ENCODE measurements at places on chromosomes 12 and 14.
A peak's percentile ranks its signal among the peaks of the same experiment; 100 is the strongest.

GRCh38 chr14:64324461-64324860, 30.3 kb upstream of the ESR2 start:
- DNase-seq, result no peak

DNA sequence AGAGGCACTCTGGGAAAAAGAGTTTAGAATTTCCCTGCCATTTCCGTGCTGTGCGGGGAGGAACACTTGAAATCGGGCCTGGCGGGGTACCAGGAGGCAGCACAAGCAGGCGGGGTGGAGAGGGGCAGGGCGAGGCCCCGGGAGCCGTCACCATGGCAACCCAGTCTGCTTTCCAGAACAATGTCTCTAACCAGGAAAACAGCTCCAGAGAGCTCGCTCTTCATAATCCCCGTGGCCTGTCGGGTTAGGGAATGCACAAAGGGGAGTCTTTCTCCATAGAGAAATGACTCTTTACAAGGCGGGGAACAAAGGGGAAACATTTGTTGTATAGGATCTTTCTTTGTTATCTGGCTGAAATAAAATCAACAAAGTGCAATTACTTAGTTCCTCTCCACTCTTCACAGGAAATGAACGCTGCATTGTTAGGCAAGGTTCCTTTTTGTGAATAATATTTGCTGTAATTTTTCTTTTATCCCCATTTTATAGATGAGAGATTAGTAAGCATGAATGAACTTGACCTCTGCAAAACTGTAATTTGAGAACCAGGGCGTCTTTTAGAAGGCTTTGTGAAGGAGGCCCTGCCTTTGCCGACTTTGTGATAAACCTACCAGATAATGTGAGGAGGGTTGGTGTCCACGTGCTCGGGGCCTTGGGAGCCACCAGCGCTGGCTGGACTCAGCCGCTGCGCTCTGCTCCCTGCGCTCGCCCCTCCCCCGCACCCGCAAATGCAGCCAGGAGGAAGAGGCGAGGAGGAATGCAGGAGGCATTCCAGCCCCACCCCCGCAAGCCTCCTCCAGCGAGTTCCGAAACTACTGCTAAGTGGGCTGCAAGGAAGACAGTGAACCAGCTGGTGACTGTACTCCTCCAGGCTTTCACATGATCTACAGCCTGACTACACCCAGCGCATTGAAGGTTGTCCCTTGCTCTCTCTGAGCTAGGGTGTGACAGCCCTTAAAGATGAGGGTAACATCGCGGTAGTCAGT, 105.2 kb upstream of the ATF7IP start:
- no peak for DNase-seq

DNA sequence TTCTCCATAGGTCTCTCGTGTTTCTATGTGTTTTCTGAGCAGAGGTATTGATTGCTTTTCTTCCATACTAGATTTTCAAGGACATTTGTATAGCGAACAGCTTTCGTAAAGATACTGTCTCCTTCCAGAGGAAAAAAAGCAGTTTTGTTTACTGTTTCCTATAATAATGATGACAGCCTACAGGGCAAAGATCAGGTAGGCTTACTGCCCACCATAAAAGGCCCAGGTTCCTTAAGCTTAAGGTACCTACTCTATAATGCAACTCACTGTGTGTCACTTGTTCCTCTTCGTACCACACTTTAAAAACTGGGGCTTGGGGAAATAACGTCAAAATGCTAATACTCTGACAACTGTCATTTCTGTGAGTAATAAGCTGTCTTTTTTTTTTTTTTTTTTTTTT, 6.7 kb downstream of the PLCZ1 start:
- no peak for DNase-seq

- DNase-seq, result peak; percentile 81
These were observed 54.3 kb upstream of the NPFF start for GRCh38 chr12:53561590-53561953.

DNA sequence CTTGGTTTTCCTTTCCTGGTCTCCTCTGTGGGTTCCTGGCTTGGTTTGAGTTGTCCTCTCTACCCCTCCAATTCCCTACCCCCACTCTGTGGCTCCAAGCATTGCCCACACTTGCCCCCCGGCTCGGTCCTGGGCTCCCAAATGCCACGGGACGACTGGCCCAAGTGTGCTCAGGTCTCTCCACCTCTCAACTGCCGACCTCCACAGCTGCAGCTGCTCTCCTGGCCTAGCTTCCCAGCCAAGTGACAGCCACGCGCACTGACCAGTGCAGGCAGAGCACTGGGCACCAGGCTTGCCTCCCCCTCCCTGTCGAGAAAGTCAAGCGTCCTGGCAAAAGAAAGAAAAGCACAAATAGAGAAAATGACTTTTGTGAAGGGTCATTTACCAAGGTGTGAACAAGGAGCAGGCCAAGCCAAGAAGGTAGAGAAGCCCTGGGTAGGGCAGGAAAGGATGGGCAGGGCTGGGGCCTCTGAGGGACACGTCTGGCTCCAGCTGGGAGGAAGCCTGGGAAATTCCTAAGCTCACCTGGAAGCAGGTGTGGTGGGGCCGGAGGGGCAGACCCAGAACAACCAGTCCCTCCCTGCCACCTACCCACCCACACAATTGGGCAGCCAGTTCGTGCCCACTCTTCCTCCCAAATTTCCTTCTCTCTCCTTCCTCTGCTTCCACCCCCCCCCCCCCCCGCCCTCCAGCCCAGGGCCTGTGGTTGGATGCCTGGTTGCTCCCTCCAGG, 1.8 kb upstream of the CEP170B start:
- no peak for DNase-seq

- no peak for DNase-seq
These were observed 42.8 kb upstream of the CPSF6 start for GRCh38 chr12:69196302-69197288.

GRCh38 chr12:44972746-44973421, 78.0 kb downstream of the DBX2 start:
- no peak for DNase-seq

GRCh38 chr14:104130974-104131651, 7.3 kb upstream of the KIF26A start:
- DNase-seq, result no peak

DNA sequence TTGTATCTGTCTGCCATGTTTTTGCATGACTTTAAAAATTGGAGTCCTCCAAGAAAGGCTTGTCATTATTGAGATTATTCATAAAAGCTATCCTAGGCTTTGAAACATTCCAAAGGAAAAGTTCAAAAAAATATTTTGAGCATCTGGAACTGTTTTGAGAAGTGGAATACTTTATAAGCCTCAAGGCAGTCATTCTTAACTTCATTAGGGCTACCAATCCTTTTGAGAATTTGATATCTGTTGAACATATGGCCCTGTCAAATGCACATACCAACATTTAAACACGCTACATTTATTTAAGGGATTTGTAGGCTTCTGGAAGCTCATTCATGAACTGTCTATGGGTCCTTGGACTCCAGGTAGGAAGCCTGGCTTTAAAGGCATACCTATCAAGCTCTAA, 77.0 kb downstream of the TMEM117 start:
- no peak for DNase-seq

- no peak for DNase-seq
These were observed 60.7 kb downstream of the ZFC3H1 start for GRCh38 chr12:71602761-71603577.

DNA sequence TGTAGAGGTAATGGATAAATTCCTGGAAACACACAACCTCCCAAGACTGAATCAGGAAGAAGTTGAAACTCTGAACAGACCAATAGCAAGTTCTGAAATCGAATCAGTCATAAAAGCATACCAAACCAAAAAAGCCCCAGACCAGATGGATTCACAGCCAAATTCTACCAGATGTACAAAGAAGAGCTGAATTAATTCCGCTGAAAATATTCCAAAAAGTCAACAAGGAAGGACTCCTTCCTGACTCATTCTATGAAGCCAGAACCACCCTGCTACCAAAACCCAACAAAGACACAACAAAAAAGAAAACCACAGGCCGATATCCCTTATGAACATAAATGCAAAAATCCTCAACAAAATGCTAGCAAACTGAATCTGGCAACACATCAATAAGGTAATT, 81.5 kb downstream of the SLC38A4 start:
- no peak for DNase-seq

DNA sequence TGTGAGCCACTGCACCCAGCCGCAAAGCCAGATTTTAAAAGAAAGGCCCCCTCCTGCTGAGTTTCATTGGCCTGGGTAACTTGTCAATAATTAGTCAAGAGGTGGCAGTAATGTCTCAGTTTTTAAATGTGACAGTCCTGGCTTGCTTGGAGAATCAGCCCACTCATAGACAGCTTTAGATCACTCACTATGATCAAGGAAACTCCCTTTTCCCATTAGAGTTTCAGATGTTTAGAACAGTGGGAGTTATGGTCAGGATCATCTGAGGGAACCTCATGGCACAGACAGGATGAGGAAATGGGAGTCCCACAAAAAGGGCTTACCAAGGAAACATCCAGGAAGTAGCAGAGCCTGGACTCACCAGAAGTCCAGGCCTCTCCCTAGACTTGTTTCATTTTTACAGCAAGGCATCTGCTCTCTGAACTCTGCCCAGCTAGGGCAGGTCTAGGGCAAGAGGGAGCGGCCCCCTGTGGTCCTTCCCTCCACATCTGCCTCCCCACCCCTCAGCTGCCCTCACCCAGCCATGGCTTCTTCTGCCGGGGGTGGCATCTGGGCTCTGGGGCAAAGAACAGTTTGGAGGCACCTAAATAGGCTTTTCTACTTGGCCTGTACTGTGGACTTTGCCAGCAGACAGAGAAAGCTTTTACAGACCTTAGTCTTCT, 11.2 kb downstream of the BCL2L14 start:
- DNase-seq, result no peak

DNA sequence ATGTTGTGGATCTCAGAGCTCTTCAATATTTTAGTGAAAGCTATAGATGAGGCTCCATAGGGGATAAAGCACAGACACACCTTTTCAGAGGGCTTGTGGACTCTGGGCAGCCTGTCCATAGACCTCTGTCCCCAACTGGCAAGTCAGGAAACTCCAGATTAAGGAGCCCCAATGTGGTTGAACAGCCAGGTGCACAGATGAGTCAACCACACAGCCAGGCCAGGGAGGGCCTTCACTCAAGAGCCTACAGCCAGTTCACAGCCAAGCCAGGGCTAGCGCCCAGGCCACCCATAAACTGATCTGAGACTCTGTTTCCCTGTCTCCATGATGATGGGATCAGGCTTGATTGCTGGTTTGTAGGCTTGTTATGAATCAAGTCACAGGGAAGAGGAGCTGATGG, 1.0 kb upstream of the BDKRB2 start:
- DNase-seq, result no peak

- no peak for DNase-seq
These were observed 229.5 kb upstream of the PLXNC1 start for GRCh38 chr12:93918900-93919299.

- DNase-seq, result no peak
These were observed 14.7 kb upstream of the VRK1 start for GRCh38 chr14:96782436-96782835.

DNA sequence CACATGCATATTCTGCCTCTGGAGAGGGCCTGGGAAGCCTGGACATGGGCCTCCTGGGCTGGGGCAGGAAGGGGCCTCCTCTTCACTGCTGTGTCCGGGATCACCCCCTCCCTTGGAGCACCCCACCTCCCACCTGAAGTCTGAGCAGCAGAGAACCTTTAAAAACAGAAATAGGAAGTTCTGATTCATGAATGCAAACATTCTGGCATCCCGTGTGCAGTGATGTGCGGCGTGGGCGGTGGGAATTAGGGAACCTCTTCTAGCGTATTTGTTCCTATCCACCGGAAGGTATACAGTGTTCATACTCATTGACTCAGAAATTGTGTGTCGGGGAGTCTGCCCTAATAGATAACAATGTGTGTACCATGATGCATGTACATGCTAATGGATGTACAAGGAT, 46.2 kb downstream of the C14orf132 start:
- no peak for DNase-seq

GRCh38 chr12:87305481-87305880, 723.7 kb downstream of the C12orf50 start:
- no peak for DNase-seq

DNA sequence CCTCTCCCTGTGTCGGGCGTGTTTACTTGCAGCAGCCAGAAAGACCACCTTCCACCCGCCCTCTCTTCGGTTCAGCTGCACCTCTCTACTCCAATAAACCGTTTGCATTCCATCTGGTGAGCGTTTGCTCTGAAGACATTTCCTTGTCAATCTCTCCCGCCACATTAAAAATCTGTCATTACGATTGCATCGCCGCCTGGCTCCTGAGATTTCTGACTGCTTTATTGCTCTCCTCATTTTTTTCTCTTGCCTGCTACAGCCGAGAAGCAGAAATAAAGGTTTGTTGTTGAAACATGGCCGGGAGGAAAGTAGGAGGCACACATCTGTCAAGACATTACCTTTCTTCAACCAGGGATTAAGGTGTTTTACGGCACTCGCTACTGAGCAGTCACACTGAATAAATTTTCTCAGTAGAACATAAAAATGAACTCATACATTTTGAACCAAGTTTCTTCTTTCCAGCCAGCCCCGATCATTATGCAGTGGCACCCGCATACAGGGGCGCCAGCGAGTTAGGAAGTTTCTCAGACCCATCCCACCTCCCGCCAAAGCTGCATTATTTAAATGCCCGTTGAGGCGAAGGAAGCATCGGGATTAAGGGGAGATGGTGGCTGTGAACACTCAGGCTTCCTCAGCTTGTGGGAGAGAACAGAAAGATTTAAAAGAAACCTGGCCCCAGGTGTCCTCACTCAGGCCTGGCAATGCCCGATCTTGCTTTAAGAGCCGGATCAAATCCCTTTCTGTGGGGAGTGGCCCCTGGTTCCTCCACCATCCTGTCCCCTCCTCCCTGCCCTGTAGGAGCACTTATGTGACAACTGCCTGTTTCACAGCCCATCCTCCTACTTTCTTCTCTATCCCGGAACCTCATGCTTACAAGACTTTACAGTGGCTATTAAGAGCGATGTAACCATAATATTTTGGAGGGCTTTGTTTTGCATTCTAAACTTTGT, 1108.9 kb downstream of the BCL11B start:
- no peak for DNase-seq

- no peak for DNase-seq
These were observed 5.2 kb downstream of the FOXA1 start for GRCh38 chr14:37589715-37590427.

DNA sequence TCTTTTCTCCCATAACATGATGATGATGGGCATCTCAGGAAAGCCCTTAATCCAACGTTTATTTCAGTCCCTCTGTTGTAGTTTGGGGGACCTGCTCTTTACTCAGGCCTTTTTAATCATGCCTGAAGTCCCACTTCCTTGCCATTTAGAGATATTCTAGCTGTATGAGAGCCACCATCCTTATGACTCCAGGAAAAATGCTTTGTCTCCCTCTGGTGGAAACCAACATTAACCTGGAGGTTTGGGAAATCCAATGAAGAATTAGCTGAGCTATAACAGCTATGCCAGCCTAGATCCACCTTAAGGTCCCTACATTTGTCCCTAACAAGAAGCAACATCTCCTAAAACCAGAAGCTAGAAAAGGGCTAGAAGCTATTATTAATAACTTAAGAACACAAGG, 1399.1 kb downstream of the LRFN5 start:
- DNase-seq, result no peak

Measured in glomerular endothelial cell (primary cell).